ENCODE measurements at places on chromosomes 1 and 21.
A peak's percentile ranks its signal among the peaks of the same experiment; 100 is the strongest.

- DNase-seq, result no peak
These were observed 15.0 kb downstream of the ETNK2 start for GRCh38 chr1:204136814-204137213.

GRCh38 chr1:32199717-32200072, 700 bp upstream of the CCDC28B start:
- DNase-seq, result no peak

GRCh38 chr1:221840511-221841243, 98.8 kb upstream of the DUSP10 start:
- no peak for DNase-seq

DNA sequence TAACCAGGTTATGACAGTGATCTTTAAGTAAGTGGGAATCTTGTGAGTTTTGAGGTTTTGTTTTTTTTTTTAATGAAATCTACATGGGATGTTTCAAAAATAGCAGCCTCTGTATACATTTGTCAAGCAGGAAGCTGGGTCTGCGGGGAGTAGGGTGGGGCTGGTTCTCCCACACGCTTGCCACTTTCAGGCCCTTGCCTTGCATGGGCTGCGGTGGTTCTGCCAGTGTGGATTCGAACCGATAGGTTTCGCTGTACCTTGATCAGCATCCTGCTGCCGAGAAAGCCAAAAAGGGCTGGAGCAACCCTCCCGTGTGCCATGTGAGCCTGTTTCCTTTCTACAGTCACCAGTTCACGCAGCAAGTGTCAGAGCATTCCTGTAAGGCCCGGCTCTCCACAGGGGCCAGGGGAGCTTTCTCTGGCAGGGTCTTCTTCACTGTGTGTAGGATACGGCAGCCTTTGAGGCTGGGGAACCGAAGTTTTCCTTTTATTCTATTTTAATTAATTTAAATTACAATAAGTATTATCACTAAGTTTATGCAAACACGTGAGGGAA, 79.2 kb upstream of the SAMD11 start:
- DNase-seq, result no peak

- peak; percentile 92 for DNase-seq
These were observed 68.2 kb downstream of the TMEM53 start for GRCh38 chr1:44605914-44606615.

GRCh38 chr1:178262120-178262500, 168.2 kb downstream of the RASAL2 start:
- DNase-seq, result peak; percentile 6

DNA sequence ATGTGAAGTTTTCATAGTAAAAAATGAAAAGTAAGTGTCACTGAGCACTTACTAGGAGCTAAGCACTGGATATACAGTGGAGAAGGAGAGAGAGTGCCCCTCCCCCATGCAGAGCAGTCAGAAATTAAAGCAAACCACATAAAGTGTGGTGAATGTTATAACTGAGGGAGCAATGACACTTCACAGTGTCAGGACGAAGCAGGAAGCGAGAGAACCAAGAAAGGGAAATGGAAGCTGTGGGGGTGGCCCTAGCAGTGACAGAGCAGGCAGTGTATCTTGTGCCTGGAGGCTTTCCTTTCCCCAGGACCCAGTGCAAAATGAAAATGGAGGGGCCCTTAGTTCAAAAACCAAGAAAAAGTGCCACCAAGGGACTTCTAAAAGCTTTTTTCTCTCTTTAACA, 21.5 kb upstream of the RCAN3 start:
- no peak for DNase-seq

- DNase-seq, result no peak
These were observed 23.3 kb downstream of the COLGALT2 start for GRCh38 chr1:184014271-184014670.

- no peak for DNase-seq
These were observed 58.2 kb upstream of the SPAG17 start for GRCh38 chr1:118243269-118243668.

DNA sequence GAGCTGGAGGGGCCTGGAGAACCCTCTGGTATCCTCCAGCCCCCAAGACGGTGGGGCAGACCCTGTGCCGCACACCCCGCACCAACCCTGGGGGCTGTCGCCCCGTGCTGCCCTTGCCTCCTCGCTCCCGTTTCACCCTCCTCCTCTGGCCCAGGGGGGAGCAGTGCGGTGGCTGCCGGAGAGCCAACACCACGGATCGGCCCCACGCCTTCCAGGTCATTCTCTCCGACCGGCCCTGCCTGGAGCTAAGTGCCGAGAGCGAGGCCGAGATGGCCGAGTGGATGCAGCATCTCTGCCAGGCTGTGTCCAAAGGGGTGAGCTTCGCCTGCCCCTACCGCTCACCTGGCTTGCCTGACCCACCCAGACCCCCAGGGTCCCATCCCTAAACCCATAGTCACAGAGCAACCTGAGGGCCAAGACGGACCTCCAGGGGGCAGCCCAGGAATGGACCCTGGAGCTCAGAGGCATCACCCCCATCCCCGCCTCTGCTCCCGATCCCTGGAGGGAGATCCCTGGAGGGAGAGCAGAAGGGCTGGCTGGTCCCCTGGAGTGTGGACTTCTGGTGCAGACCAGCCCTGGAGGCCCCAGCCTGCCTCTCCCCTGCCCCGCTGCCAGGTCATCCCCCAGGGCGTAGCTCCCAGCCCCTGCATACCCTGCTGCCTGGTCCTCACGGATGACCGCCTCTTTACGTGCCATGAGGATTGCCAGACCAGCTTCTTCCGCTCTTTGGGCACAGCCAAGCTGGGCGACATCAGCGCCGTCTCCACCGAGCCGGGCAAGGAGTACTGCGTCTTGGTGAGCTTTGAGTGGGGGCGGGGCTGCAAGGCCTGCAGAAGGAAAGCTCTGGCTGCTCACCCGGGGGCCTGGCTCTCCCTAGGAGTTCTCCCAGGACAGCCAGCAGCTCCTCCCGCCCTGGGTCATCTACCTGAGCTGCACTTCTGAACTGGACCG, 4.0 kb upstream of the SLC25A34 start:
- DNase-seq, result no peak

DNA sequence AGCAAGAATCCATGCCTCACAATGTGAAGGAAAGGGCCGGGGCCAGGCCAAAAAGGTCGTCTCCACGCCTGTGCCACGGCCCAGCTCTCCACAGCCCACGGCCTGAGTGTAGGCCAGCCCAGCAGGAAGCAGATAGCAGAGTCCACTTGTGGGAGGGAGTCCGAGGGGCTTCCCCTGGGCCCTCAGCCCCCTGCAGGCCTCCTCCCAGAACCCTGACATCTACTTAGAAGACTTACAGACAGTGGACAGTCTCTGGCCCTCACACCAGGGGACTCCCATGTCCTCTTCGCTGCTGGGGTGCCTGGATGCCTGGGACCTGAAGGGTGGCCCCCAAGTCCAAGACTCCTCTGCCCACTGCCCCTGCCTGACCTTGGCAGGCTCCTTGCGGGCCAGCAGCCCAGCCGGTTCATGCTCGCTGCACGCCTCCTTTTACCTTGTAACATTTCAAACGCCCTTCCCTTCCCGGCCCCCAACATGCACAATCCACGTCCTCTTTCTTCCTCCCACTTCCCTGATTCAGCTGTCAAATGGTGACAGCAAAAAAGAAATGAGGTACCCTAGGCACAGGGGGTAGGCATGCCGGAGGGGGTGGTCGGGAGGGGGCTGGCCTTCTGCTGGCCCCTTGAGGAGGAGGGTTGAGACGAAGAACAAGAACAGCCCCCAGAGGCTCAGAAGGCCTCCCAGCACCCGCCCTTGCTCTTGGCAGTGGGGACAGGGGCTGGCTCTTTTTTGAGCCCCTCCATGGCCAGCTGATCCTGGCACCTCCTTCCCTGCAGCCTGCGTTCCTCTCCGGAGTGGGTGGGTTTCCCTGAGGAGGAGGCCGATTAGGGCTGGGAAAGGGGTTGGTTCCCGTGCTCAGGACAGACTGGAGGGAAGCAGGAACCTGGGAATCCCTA, 997 bp upstream of the PTPN7 start:
- DNase-seq, result no peak

DNA sequence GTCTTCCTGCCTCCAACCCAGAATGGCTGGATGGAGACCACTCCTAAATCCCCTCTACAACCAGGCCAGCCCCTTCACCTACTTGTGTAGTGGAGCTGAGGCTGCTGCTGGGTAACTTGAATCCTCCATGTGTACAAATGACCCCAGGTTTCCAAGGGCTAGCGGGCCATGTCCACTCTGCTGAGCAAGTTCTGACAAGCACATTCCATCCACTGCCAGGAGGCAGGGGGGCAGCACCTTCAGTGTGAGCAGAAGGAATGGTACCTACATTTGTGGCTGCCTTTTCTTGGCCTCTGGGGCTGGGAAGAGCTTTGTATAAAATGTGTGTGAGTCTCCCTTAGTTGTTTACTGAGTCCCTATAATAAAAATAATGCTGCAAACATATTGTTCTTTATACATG, 14.5 kb downstream of the KIAA0040 start:
- DNase-seq, result no peak

GRCh38 chr1:232250838-232251237, 379.1 kb downstream of the SIPA1L2 start:
- DNase-seq, result no peak

DNA sequence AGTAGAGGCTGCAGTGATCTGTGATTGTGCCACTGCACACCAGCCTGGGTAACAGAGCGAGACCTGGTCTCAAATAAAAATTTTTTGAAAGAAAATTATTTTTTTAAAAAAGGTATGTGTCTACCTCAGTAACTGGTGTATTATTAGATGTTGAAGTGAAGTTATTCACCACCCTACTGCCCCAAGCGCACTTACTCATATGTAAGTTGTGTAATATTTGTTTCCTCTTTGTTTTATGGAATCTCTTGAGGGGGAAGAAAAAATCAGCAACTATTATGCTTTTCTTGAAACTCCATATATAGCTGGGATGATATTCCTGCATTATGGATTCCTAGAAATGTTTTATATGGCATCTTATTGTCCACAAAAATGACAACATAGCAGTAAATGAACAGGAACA, 21.3 kb downstream of the RBM15 start:
- DNase-seq, result no peak

DNA sequence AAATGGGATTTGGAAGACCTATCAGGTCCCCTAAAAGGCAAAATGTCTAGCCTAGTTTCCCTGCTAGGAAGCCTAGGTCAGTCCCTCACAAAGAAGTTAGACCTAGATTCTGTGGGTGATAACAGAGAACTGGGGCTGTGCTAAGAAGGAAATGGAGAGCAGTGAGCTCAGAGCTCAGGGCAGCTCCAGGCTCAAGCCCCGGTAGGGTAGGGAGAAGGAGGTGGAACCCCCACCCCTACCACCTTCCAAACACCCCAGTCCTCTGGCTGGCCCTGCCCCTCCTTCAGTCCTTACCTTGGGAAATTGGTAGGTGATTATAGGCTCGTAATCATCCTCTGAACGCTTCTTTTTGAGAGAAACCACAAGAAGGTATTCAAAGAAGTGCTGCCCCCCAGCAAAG, 1.1 kb downstream of the DENND2D start:
- no peak for DNase-seq

GRCh38 chr1:18849261-18849711, 10.2 kb downstream of the TAS1R2 start:
- no peak for DNase-seq

- peak; percentile 66 for DNase-seq
These were observed 3.0 kb downstream of the GPN2 start for GRCh38 chr1:26887125-26887524.

GRCh38 chr1:211829343-211830054, 1.1 kb downstream of the LPGAT1 start:
- no peak for DNase-seq
